ENCODE measurements at places on chromosomes 4 and X. TPM values are rescaled to one million over a fixed set of nuclear protein-coding genes. Genes with fewer than 3 reads are reported as not detected.

The MAGEE2 gene
- total RNA-seq = not detected

The FHIP1A gene
- 0.65 TPM for total RNA-seq

The SYTL5 gene
- under 0.01 TPM for total RNA-seq

The ZIC3 gene
- not detected for total RNA-seq

The NSG1 gene
- total RNA-seq = under 0.01 TPM

The ANXA10 gene
- not detected for total RNA-seq

The DMP1 gene
- total RNA-seq = not detected

The KLF8 gene
- total RNA-seq = 0.26 TPM

The NAAA gene
- total RNA-seq = 33.1 TPM

The NPY5R gene
- not detected for total RNA-seq

The SPATA4 gene
- not detected for total RNA-seq

The F8A2 gene
- not detected for total RNA-seq

The FABP2 gene
- total RNA-seq = not detected

The CENPVL1 gene
- total RNA-seq = not detected

The FAM184B gene
- not detected for total RNA-seq

The NPNT gene
- total RNA-seq = 0.11 TPM

The EDA2R gene
- 1.5 TPM for total RNA-seq

The TMEM47 gene
- total RNA-seq = 6.4 TPM

The PDLIM3 gene
- total RNA-seq = 42.7 TPM

The NAT8L gene
- not detected for total RNA-seq

The UGT2A3 gene
- total RNA-seq = not detected

The HPF1 gene
- total RNA-seq = 20.6 TPM

The EGF gene
- 0.33 TPM for total RNA-seq

The MAGEA11 gene
- total RNA-seq = not detected

The OTC gene
- 0.17 TPM for total RNA-seq
